ENCODE measurements at places on chromosomes 12 and 14.

DNA sequence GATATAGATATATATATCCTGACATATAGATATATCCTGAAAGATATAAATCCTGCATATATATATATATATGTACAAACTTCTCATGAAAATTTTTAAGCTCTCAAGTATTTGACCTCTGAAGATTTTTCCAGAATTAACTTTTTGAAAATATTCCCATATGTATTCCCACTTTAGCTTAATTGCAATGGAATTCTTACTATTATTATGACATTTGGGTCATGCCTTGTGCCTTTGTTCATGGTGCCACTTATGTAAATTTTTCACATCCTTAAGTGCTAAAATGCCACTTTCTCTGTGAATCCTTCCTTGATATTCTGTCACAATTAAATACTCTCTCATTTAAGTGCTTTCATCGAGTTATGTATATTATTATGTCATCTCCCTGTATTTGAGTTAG lies 398.2 kb upstream of the SEL1L start:
- DNase-seq, result no peak

- no peak for DNase-seq
Measured at GRCh38 chr14:71729596-71729995, 202.6 kb upstream of the RGS6 start.

- no peak for DNase-seq
Measured at GRCh38 chr14:41817626-41818025, 210.9 kb downstream of the LRFN5 start.

DNA sequence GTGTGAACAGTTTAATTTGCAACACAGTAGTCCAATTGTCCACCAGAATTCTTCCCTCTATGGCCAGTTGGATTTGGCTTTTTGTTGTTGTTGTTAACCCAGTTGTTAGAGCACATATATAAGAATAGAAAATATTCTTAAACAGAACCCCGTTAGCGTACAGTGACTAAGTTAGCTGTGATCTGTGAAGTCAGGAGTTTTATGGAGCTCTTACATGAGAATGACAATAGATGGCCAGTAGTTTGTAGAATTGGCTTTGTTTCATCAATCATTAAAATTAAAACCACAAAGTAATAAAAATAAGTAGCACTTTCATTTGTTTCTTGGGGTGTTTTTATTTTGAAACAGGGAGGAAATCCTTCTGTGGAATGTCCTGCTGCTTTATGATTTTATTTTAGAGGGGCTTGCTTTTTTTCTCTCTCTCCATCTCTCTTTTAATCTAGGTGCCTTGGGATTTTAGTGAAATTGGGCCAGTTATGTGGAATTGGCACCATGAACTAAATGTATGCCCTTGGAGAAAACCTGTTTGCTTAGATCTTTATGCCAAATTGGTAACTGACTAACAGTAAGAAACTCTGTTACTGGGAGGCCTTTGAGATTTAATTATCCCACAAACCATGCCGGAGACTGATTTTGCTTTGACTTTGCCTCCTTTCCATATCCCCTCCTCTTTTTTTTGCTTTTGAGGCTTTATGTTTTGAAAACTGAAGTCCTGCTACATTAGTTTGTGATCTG lies 22.9 kb downstream of the FBXW8 start:
- no peak for DNase-seq

DNA sequence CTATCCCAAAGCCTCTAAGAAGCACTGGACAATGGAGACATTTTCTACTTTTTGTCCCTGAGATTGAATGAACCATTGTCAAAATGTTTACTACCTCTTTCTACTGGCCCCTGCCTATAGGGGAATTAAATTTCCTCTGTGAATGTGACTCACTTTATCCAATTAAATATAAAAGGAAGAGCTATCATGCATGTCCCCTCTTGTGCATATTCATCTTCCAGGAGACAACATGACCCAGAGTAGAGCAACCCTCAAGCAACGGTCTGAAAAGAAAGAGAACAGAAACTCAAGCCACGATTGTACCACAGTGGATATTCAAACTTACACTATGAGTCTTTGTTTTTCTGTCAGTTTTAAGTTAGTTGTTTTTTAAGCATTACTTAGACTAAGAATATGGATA lies 938.4 kb upstream of the ATXN7L3B start:
- DNase-seq, result no peak

DNA sequence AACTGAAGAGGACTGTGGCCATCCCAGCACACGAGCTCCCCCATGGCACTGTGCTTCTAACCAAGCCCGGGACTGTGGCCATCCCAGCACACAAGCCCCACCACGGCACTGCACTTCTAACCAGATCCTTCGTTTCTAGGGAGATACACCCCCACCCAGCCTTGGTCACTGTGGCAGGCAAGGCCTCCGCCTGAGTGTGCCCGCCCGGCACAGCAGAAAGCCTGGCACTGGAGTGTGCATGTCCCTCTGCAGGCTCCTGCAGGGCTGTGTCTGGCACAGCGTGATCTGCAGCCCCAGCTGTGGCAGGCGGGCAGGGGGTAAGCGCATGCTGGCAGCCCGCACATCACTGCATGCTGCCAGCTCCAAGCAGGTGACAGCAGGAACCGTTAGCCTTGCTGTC lies 49.8 kb downstream of the CCDC85C start:
- DNase-seq, result no peak

- DNase-seq, result no peak
Measured at GRCh38 chr14:59336098-59336497, 129.1 kb downstream of the GPR135 start.

GRCh38 chr12:107134558-107134957 lies 41.2 kb upstream of the CRY1 start:
- DNase-seq, result no peak

DNA sequence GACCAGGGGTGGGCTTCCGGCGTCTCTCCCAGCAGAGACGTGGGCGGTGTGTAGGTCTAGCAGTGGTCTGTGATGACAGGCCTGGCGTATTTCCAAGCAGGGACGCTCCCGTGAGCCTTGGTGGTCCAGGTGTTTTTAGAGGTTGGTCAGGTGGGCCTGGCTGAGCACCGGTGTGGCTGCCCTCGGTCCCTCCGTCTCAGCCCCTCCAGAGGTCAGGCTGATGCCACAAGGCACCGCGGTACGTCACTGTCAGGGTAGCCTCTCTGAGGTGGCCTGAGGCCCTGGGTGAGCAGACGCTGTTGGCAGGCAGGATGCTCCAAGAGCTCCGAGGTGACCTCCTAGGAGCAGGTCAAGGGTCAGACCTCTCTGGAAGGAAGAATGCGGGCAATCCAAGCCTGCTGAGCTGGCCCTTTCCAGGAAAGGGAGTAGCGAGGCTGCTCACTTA lies 13.6 kb downstream of the MTA1 start:
- no peak for DNase-seq

GRCh38 chr12:91926848-91927247 lies 218.8 kb downstream of the BTG1 start:
- no peak for DNase-seq

- DNase-seq, result no peak
Measured at GRCh38 chr14:50978888-50979287, 34.6 kb upstream of the PYGL start.

DNA sequence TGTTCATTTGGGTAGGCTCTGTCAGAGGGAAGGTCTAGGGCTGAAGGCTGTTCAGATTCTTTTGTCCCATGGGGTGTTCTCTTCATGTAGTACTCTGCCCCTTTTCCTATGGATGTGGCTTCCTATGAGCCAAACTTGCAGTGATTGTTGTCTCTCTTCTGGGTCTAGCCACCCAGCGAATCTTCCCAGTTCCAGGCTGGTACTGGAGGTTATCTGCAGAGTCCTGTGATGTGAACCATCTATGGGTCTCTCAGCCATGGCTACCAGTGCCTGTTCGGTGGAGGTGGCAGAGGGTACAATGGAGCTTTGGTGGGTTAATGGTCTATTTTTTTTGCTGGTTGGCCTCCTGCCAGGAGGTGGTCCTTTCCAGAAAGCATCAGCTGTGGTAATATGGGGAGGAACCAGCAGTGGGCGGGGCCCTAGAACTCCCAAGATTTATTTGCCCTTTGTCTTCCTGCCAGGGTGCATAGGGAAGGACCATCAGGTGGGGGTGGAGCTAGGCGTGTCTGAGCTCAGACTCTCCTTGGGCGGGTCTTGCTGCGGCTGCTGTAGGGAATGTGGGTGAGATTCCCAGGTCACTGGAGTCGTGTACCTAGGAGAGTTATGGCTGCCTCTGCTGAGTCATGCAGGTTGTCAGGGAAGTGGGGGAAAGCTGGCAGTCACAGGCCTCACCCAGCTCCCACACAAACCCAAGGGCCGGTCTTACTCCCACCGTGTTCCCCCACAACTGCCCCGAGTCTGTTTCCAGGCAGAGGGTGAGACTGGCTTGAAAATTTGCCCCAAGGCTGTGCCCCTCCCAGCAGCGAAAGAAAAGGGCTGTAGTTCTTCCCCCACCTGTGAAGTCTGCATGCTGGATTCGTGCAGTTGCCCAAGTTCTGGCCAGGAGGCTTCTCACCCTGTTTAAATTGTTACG lies 17.5 kb downstream of the MTRFR start:
- no peak for DNase-seq

GRCh38 chr12:114272605-114273004 lies 133.3 kb downstream of the TBX5 start:
- DNase-seq, result no peak

- DNase-seq, result no peak
Measured at GRCh38 chr12:105481392-105482300, 151.2 kb downstream of the C12orf75 start.

- DNase-seq, result no peak
Measured at GRCh38 chr14:62329427-62329826, 567.2 kb downstream of the SNAPC1 start.

GRCh38 chr14:30482276-30482675 lies 76.7 kb upstream of the G2E3 start:
- no peak for DNase-seq

GRCh38 chr14:41505491-41505890 lies 101.2 kb upstream of the LRFN5 start:
- no peak for DNase-seq

GRCh38 chr12:80861641-80862378 lies 75.9 kb downstream of the LIN7A start:
- no peak for DNase-seq

DNA sequence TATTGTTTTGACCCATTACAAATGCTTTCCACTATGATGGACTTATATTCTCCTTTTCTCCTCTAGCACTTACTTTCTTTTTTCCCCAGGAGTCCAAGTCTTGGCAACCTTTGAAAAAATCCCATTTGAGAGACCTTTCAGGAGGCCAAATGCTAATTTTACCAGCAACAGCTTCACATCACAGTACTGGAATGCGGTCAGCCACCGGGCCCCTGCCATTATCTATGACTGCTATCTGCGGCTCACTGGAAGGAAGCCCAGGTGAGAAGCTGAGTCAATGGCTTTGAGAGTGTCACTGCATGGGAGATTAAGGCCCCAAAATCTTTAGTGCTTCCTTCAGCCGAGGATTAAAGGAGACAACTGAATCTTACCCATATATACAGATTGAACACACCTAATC lies 64.2 kb downstream of the ERGIC2 start:
- no peak for DNase-seq

DNA sequence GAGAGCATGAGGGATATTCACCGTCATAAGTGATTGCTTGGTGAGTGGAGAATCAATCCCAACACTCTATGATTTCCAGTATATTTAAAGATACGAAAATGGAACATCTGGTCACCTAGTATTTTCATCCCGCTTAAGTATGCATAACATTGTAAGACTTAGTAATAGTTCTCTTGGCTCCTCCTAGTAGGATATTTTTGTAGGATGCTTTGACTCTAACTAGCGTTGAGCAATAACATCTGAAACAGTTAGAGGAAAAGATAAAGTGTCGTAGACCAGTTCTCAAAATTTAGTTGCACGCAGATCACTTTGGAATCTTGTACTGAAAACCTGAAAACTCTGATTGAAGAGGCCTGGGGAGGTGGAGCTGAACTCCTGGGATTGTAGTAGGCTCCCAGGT lies 7.6 kb downstream of the SAMD4A start:
- no peak for DNase-seq

DNA sequence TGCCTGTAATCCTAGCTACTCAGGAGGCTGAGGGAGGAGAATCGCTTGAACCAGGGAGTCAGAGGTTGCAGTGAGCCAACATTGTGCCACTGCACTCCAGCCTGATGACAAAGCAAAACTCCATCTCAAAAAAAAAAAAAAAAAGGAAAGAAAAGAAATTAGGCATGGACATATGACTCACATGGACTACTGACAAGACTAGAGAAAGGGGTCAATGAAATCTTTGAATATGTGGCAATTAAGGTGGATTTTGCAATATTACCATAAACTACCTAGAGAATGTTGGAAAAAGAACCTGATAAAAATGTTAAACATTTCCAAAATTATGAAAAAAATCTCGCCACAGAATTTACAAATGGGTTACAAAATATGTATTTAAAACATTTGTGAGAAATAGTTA lies 873.6 kb downstream of the C12orf50 start:
- DNase-seq, result no peak

- DNase-seq, result no peak
Measured at GRCh38 chr12:5437182-5437583, 5.3 kb downstream of the NTF3 start.

- no peak for DNase-seq
Measured at GRCh38 chr12:63457857-63458256, 210.4 kb downstream of the DPY19L2 start.

Data from stimulated activated CD8-positive, alpha-beta memory T cell treated with anti-CD3 and anti-CD28 coated beads, Interleukin-4, amount 100 ng/mL, for 1 hour (primary cell).